SHP77 treated with DMSO at 0.1 percent for 48 hours (cell line): ENCODE measurements at places on chromosomes 6 and 20.

GRCh38 chr6:139020689-139021088 lies 7.9 kb upstream of the ABRACL start:
- DNase-seq: no peak

DNA sequence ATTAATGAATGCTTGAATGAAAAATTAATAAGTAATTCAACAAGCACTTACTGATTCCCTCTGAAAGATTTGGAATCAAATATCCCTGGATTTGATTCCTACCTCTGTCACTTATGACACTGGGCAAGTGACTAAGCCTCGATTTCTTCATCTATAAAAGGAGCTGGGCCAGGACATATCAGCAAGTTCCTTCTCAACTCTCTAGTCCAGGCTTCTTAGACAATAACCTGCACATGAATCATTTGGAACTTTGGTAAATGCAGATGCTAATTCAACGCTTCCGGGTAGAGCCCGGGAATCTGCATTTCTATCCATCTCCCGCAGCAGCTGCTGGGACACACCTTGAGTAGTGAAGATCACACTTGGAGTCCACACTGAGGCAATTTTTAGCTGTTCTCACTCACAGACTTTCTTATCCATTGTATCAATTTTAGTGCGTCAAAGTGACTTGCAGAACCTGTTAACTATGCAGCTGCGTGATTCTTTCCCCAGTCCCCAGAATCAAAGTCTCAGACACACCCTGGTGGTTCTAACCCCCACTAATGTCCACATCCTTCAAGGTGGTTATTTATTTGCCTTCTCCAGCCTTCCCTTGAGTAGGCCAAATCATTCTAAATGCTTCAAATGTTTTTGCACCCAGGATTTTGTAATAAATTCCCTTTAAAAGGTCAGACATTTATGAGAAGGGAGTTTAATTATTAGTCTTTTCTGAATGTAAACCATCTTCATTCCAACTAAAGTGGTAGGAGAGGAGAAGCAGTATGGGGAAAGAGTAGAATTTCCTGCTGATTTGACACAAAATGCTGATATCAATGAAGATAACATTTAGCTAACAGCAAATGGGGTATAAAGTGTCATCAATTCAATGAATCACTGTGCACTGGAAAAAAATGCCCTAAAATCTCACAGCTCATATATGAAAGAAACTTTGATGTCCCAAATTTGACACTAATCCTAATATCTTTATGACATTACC lies 26.0 kb upstream of the CCND3 start:
- DNase-seq: no peak

DNA sequence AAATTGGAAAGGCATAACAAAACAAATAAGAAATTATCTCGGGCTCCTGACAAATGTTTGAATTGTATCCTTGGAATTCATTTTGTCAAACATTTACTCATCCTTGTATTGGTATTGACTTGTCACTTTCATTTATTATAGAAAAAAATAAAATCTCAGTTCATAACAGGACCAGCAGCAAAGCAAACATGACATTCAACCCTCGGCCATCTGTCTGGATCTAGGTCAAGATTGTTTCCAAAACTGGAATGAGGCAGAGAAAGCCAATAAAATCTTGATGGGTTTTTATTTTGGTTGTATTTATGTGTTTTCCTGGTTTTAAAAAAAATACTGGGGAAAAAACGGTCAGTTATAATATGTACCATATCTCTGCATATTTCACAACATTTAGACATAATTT lies 42.9 kb upstream of the FABP7 start:
- DNase-seq: no peak

DNA sequence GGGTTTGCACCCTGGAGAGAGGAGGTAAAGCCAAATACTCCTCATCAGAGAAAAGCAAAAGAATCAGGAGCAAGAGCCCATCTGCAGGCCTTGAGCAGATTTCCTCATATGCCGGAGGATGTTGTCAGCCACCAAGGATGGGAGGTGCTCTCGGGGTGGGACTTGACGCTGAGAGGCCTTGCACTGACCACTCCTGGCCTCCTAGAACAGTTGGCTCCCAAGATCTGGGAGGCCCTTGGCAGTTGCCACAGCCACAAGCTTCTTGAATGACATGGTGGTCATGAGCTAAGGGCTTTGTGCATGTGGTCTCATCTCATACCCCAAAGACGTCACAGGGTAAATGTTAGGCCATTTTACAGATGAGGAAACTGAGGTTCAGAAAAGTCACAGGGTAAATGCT lies 75.2 kb upstream of the PMEPA1 start:
- no peak for DNase-seq

- DNase-seq: no peak
These were observed 11.8 kb downstream of the SMIM28 start for GRCh38 chr6:138389551-138389950.

- DNase-seq: no peak
These were observed 26.4 kb downstream of the CRISP1 start for GRCh38 chr6:49839957-49840356.

DNA sequence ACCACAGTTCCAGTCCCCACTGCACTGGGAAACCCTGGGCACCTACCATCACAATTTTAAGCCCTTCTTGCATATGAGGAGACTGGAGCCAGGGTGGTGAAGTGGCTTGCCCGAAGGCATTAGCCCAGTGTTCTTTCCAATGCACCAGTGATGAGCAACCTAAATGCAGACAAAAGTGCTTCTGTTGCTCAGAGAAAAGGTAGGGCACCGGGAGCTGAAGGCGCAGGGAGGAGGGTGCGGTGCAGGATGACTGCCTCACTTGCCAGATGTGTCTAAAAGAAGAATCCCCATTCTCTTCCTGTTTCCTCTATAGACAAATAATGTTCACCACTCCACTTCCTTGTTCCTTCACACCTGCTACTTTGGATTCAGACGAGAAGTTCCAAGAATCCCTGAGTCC lies 86.5 kb downstream of the QRSL1 start:
- no peak for DNase-seq

DNA sequence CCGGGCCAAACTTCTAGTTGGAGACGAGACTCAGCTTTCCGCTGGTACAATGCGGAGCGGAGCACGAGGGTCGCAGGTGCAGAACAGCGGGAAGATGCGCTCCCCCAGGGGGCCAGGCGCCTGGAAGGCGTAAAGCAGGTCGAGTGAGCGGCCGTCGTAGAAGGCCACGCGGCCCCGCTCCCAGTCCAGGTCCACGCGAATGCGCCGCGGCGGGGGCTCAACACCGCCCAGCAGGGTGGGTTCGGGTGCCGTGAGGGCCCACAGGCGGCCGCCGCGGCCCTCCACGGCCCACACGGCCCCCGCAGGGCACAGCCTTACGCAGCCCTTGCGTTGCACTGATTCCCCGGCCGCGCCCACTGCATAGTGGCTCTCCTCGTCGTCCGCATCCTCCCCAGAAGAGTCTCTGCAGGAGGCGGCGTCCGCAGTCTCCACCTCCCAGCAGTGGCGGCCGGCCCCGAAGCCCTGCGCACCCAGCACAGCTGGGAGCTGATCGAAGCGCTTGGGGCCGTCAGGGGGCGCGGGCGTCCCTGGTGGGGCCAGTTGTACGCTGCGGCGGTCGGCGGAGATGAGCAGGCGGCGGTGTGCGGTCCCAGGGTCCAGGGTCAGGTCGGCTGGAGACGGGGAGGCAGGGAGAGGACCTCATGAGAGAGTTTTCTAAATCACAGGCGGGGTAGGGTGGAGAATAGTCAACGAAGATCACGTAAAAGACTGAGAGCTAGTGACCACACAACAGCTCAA lies 4.3 kb downstream of the PPP1R11 start:
- no peak for DNase-seq

DNA sequence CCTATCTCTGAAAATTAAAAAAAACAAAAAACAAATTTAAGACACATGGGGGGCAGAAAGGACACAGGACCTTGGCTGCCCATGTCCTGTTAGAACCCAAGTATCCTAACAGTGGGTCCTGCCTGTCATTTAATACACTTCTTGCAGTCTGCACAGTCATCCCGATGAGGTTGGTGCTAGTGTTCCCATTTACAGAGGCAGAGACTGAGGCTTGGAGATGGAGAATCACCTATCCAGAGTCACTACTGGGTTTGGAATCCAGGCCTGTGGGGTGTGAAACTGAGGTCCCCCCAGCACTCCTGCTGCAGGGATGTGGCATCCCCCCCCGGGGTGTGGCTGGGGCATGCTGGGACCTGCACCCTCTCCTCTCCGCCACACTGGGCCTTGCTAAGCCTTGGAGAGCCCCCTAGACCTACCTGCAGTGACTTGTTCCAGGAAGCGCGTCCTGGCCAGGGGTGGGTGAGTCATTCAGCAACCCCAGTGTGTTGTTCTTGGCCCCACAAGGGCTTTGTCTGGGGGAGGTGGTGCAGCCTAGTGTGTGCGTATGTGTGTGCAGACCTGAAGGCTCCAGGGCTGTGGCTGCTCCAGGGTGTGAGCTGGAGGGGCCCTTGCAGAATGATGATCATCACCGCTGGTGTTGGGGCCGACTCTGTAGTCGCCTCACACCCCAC lies 49.7 kb downstream of the BCAS4 start:
- DNase-seq: no peak
